Subcutaneous adipose tissue (tissue), 4 donors: ENCODE measurements at places on chromosomes 13 and 19. TPM values are rescaled to one million over a fixed set of nuclear protein-coding genes. Genes with fewer than 3 reads are reported as not detected.

DIRAS1 gene
- total RNA-seq: not detected

CD79A gene
- total RNA-seq: not detected

SIAH3 gene
- not detected for total RNA-seq

TSPAN16 gene
- total RNA-seq: not detected

RFPL4AL1 gene
- total RNA-seq: not detected

MIR17HG gene
- total RNA-seq: 4.8 TPM

ZNF730 gene
- total RNA-seq: 5.3 TPM

PNMA8A gene
- 0.33 TPM for total RNA-seq

TINCR gene
- total RNA-seq: 0.33 TPM

ZNF738 gene
- total RNA-seq: 5.4 TPM

NLRP4 gene
- not detected for total RNA-seq

IRS2 gene
- total RNA-seq: 61.5 TPM

RFPL4A gene
- not detected for total RNA-seq

MAG gene
- not detected for total RNA-seq
